Germinal center (tissue), 1 donor: ENCODE measurements at places on chromosomes 7 and 10.

GRCh38 chr7:125572414-125572813, 642.8 kb upstream of the POT1 start:
- DNase-seq: no peak

- DNase-seq: no peak
These were observed 11.9 kb downstream of the PDGFA start for GRCh38 chr7:507623-508300.

DNA sequence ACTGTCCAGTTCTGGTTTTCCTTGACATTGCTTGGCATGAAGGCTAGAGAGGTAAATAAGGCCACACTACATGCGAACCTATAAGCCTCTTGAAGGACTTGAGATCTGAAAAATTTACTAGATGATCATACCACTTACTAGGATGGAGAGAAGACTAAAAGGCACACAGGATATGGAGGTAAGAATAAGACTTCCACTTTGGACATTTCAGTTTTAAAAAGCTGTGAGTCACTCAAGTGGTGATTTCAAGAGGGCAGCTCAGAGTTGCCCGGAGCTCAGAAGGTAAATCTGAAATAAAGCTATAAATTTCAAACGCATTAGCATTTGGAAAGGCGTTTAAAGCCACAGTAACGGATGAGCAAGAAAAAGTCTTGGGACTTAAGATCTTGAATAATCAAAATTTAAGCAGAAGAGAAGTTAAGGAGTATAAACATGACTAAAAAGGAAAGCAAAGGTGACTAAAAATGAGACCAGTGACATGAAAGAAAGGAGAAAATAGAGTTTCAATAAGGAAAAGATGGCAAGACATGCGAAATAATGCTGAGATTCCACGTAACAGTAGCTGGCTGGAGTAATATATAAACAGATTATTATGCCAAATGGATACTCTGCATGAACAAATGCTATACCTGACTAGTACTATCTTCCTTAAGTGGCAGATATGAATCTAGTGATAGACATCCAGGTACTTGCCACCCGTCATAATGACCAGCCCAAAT, 68.3 kb downstream of the SNX13 start:
- DNase-seq: no peak

DNA sequence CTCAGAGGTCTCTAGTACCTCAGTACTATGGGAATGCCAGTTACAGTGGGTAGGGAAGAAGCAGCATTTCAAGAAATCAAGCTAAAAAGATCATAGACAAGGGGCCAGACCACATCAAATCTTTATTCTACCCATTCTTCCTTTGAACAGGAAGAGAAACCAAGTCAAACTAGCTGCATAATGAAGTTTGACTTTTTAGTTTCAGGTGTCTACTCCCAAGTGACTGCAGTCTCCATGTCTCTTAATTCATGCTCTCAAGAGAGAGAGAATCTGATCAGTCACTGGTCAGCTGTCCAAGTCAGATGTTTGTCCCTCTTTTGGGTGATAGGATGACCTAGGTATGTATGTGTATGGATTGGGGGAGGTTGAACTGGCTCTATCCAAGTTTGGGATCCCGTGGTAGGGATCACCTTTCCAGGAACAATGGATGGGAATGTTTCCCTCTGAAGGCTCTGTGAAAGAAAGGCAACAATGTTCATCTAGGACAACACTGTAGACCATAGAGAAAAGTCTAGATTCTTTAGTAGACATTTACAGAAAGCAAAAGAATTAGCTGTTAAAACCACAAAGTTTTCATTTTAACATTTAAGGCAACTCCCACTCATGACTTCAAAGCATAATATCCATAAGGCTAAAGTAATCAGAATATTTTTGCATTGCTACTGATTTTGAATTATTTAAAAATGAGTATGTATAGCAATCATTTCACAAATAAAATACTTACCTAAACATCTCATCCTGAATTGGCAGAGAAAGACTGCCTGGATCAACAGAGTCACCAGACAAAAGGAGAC, 30.1 kb upstream of the PRTFDC1 start:
- no peak for DNase-seq

DNA sequence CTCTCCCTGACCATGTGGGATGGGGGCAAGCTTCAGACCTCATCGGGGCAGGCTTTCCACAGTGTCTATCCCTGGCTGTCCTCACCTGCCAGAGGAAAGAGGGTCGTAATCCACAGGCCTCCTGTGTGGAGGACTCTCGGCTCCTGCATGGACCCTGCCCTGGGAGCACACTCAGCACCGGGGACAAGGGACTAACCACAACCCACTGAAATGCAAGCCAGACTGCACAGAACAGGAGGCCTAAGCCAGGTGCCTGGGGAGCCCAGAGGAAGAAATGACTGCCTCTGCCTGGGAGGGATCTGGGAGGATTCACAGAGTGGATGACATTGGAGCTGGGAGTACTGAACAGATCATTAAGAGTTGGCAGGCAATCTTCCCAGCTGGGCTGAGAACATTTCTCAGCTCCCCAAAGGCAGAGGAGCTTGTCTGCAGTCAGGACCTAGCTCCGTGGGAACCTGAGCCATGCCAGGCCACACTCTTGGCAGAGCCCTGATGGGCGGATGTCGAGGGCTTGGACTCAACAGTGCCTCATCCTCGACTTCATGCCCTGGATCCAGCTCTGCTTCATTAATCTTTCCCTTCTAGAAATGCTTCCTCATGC, 213.4 kb downstream of the USP6NL start:
- DNase-seq: no peak
